ENCODE measurements at places on chromosomes 4 and X. TPM values are rescaled to one million over a fixed set of nuclear protein-coding genes. Genes with fewer than 3 reads are reported as not detected.

MAGEA1 gene
- total RNA-seq = not detected

RTL5 gene
- total RNA-seq = 0.07 TPM

DCAF12L2 gene
- total RNA-seq = not detected

CFAP47 gene
- total RNA-seq = not detected

NUDT10 gene
- 0.12 TPM for total RNA-seq

ZNF157 gene
- total RNA-seq = 0.15 TPM

All from T-helper 1 cell treated with Interleukin-12 subunit alpha and Interleukin-12 subunit beta and Interleukin-4 antibody, amounts not matched to agents 30 ng/mL and 1 ng/mL, for 36 hours (primary cell).